ENCODE measurements at places on chromosomes 7 and 10.

DNA sequence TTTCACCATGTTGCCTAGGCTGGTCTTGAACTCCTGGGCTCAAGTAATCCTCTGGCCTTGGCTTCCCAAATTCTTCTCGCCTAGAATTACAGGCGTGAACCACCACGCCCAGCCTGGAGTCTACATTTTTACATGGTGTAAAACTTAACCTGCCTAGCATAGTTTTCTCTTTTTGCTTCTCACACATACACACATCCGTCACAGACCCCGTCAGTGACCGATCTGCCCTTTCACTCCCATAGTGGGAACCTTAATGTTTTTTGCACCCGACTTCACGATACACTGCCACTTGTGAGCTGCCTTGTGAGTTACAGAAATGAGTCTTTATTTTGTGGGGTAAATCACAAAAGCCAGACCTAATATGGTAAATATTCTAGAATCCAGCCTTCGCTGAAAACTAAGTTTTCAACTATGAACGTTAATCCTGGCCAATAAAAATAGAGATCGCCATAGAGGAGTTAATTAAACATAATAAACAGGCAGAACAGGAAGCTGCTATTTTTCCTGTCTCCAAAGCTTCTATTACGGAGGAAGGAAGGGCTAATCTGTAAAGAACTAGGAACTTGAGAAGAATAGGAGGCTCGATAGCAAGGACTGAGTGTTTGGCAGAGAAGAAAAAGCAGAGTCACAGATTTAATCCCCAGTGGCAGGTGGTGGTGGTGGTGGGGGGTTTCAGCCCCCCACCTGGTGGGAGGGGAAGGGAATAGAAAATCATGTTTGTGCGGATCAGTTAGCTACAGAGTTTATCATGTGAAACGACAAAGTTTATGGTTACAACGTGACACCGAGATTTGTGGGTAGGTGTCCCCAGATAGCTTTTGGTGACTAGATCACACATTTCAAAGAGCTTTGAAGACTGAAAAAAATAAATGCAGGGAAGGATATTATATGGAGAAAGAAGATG lies 14.7 kb upstream of the FAM171A1 start:
- no peak for DNase-seq

DNA sequence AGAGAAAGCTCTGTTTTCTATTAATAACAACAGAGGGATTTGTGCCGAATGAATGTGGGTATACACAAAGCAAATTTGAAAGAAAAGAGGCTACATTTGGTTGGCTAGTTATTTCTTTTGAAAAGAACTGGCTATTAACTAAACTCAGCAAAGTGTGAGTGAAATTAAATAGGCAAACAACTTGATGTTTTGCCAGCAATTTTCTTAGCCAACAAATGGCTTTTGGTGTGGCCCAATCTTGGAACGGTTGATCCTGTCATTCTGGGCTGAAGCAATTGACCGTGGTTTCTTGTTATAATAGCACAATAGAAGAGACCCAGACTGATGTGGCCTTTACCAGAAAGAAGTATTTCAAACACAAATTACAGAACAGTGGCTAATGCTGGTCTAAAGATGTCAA lies 898.6 kb downstream of the KCNMA1 start:
- DNase-seq = no peak

GRCh38 chr7:150479023-150479716 lies 28.7 kb downstream of the GIMAP8 start:
- no peak for DNase-seq

- DNase-seq = no peak
Observed at GRCh38 chr10:114181971-114182370, 2.8 kb downstream of the TDRD1 start.

DNA sequence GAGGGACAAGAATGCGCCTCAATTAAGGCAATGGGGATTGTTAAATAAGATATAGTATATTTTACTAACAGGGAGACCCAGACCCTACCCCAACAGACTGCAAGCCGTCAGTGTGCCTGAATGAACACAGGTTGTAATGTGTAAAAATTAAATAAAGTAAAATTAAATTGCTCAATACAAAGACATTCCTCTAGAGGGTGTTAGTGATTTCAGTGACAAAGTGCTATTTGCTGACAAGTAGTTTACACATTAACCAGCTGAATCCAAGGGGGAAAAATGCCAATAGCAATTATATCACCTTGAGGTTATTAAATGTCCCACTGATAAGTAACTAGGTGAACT lies 110.5 kb downstream of the EBF3 start:
- no peak for DNase-seq

- DNase-seq = no peak
Observed at GRCh38 chr7:24297362-24297761, 13.4 kb downstream of the NPY start.

GRCh38 chr7:55129541-55130394 lies 111.0 kb downstream of the EGFR start:
- peak; percentile 63 for DNase-seq

DNA sequence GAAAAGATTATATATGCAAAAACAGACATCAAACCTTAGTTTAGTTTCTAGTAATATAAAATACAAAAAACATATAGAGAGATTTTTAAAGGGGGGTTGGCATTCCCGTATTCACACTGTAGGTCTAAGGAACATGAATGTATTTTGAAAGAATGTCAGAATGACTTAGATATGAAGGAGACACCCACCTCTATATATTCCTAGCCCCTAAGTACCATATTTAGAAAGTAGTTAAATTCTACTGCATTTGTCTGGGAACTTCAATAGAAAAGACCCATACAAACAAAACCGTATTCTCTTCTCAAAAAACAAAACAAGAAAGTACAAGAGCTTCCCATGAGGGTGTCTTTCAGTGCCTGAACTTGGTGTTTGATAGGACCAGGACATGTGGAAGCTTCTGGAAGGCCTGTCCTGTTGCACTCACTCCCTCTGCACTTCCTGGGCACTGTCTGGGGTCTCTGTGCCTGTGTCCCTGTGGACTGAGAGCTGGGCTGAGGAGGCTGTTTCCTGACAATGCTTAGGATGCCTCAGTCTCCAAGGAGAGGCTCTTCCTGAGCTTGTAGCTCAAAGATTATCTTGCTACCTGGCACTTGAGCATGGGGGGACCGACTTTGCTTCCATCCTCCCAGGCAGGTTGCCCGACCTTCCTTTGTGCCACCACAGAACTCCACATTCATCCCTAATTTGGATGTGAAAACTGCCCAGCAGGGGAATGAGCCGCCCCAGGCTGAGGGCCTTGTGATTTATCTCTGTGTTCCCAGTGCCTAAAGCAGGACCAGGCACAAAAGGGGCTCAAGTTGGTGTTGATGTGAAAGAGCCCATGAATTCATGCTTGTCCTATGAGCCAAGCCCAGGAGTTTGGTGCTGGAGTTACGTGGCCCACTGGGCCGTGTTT lies 44.4 kb upstream of the KLF6 start:
- no peak for DNase-seq

DNA sequence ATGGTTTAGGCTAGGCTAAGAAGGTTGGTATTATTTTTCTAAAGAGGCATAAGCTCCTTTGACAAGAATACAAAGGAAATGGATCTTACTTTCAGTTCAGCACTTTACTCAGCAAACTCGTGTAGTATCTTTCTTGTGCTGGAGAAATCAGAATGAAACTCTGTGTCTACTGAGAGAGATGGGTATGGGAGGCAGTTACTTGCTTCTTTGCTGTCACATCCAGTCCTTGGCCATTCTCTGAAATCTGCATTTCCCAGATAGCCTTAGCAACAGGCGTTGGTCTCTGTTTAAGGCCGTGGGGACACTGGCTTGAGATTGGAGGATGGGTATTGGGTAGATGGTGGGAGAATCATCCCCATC lies 180.5 kb downstream of the NRP1 start:
- no peak for DNase-seq

- DNase-seq = no peak
Observed at GRCh38 chr10:80530251-80530650, 7.5 kb upstream of the SH2D4B start.

DNA sequence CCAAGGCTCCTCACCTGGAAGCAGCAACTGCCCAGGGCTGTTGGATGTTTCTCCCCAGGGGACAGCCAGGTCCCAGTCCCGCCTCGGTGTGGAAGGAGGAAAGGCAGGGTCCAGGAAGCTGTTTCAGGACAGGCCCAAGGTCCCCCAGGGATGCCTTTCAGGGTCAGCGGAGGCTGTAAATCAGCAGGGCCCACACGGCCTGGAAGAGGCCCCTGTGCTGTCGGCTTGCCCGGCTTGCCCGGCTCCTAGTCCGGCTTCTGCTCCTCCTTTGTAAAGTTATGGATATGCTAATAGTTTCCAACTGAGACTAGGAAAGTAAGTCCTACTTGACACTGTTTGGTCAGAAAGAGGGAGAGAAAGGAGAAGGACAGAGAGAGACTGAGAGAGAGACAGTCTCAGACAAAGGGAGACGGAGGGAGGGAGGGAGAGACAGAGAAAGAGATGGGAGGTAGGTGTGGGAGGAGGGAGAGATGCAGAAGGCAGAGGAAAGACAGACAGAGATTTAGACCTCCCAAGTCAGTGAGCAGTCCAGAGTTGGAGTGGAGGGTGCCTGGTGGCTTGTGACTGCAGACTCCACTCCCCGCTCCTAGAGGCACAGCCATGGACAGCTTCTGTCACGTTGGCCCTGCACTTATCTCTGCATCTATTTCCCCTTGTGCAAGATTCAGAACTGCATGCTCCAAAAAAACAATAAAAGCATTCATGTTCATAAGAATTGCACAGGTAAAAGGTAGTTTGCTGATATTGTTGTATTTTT lies 10.5 kb downstream of the IKZF1 start:
- DNase-seq = no peak

- DNase-seq = no peak
Observed at GRCh38 chr7:55054758-55055157, 35.9 kb downstream of the EGFR start.

DNA sequence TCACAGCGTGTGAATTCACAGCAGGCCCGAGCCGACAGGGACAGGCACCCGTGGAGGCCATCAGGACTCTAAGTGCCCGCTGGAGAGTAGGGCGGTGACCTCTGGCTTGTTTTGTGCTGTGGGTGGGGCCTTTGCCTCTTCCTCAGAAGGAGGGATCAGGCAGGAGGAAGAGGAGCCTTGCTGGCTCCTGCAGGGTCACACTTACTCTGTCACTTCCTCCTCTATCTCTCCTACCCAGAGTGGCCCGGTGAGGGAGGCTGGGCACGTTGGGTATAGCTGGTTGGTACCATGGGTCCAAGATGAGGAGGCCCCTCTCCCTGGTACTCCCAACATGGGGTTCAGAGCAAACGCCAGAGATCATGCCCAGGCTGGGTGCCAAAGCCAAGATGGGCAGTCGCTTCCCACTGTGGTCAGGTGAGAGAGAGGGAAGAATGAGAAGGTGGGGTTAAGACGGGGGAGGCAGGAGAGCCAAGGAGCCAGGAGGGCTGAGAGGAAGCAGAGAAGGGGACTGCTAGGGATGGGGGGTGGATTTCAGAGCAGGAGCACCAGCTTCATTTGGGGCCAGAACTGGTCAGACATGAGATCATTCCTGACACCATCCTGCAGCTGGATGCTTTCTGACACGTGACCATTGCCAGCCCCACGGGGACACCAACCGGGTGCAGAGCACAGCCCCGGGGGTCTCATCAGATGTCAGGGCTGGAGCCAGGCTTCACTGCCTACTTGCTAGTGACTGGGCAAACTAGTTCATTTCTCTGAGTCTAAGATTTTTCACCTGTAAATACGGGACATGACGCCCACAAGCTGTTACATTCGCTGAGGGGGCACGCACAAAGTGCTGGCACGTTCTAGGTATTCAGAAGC lies 54.8 kb upstream of the CACUL1 start:
- no peak for DNase-seq

- no peak for DNase-seq
Observed at GRCh38 chr10:51030480-51030879, 43.8 kb upstream of the PRKG1 start.

- DNase-seq = no peak
Observed at GRCh38 chr10:95790982-95791381, 35.0 kb downstream of the ENTPD1 start.

DNA sequence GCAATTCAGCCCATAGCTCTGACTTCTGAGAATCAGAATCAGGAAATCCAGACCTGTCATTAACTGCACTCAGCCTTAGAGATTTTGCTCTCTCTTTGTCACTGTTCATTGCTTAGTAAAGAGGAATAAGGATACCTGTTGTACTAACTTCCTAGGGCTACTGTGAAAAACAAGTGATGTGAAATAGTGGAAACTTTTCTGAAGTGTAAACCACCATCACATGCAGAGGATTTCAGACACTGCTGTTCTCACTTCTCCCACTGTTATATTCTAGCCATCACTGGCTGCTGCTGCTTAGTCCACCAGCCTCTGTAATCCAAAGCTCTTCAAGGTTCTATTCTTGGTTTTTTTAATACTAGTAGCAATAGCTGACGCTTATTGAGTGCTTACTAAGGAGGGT lies 129.6 kb upstream of the CCDC6 start:
- DNase-seq = no peak

DNA sequence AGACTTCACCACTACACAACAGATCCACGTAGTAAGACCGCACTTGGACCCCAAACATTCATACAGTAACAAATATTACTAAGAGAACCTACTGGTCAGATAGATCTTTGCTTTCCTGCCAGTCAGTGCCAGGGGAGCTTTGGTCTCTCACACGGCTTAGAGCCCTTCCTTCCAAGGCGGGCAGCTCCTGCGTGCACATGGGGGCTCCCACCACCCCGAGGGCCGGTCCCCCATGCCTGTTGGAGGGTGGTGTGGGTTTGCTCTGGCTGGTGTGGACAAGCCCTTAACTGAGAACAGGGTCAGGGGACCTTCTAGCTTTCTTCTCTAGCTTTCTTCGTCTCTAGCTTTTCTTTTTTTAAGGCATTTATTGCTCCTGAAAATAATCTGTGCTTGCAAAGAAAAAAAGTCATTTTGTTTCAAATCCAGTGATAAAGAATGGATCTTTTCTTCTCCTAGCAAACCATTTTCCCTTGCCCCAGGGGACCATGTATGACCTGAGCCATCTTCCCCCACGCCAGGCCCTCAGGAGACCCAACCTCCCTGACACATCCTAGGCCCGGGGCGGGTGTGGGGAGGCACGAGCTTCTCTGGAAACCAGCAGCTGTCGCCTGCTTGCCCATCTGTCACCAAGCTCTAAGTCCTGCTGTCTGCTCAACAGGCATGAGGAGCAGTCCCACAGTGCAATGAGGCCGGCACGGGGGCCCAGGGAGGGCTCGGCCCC lies 591.1 kb downstream of the PTPRN2 start:
- no peak for DNase-seq

GRCh38 chr10:59904426-59905065 lies 1.8 kb downstream of the CCDC6 start:
- DNase-seq = no peak

- no peak for DNase-seq
Observed at GRCh38 chr7:157436763-157437480, 100.1 kb downstream of the DNAJB6 start.

Measured in astrocyte of the spinal cord (primary cell).